ENCODE measurements at places on chromosomes 5 and 9. TPM values are rescaled to one million over a fixed set of nuclear protein-coding genes. Genes with fewer than 3 reads are reported as not detected.

GRCh38 chr9:71830929-71831328, 62.6 kb upstream of the CEMIP2 start:
- DNase-seq = peak; percentile 86
- H3K4me3 ChIP-seq = no peak overlapping the region
- H3K27me3 ChIP-seq = no peaks in the 10 kb centered on the region

- no peaks in the 10 kb centered on the region for H3K27me3 ChIP-seq
- DNase-seq = no peak
- H3K4me1 ChIP-seq = no peaks in the 10 kb centered on the region
- no peak overlapping the region for H3K27ac ChIP-seq
- no peaks in the 10 kb centered on the region for H3K36me3 ChIP-seq
Measured at GRCh38 chr5:9869616-9870288, 239.6 kb upstream of the TAS2R1 start.

The SLC46A2 gene
- 0.04 TPM for total RNA-seq

The LAMC3 gene
- 1.1 TPM for total RNA-seq

DNA sequence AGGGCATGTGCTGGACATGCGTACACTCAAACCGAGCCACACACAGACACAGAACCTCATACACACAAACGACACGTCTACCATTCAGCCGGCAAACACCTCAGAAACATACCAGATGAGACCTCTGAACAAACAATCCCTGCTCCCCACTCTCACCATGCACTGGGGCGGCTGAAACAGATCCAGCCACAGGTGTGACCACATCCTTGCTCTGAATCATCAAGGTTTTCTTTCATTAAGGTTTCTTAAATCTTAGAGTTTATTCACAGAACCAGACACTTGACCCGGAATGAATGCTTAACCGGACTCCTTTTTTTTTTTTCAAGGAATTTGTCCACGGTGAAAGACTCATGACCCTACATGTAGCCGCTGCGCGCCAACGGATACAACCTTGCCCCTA, 26.2 kb downstream of the TERT start:
- H3K4me3 ChIP-seq = no peak overlapping the region
- no peaks in the 10 kb centered on the region for H3K4me1 ChIP-seq
- DNase-seq = no peak
- no peaks in the 10 kb centered on the region for H3K27me3 ChIP-seq
- no peak overlapping the region for H3K27ac ChIP-seq

The S1PR3 gene
- 14.7 TPM for total RNA-seq

- H3K36me3 ChIP-seq = no peaks in the 10 kb centered on the region
- H3K27ac ChIP-seq = no peak overlapping the region
- H3K4me3 ChIP-seq = no peak overlapping the region
Measured at GRCh38 chr9:30103647-30104394, 2280.6 kb upstream of the ACO1 start.

The HRCT1 gene
- 1.2 TPM for total RNA-seq

GRCh38 chr5:130400091-130400490, 495.8 kb downstream of the CHSY3 start:
- DNase-seq = no peak
- H3K4me1 ChIP-seq = no peaks in the 10 kb centered on the region
- H3K4me3 ChIP-seq = no peak overlapping the region
- H3K27ac ChIP-seq = no peak overlapping the region
- H3K27me3 ChIP-seq = no peaks in the 10 kb centered on the region

DNA sequence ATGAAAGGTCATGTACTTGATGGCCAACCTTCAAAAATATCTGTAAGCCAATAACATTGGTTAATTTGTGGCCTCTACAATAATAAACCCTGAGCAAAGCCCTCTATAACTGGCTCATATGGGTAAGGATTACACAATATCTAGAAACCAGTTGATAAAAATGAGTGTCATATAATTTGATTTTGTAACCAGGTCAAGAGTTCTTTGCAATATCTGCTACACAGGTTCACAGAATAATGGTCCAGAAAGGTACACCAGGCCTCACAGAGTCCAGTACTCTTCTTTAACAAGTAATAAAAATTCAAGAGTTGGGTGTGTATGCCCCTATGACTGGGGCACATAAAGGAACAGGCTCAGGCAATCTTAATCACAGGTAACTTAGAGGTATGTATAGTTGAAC, 95.3 kb downstream of the AUH start:
- H3K27me3 ChIP-seq = no peaks in the 10 kb centered on the region
- no peak overlapping the region for H3K4me3 ChIP-seq
- H3K4me1 ChIP-seq = no peaks in the 10 kb centered on the region
- no peaks in the 10 kb centered on the region for H3K36me3 ChIP-seq
- DNase-seq = no peak
- H3K27ac ChIP-seq = no peak overlapping the region

GRCh38 chr9:130058154-130058553, 4.4 kb downstream of the GPR107 start:
- H3K27ac ChIP-seq = no peak overlapping the region
- peaks cover 9% of the 10 kb centered on the region for H3K36me3 ChIP-seq
- peaks cover 6% of the 10 kb centered on the region for H3K4me1 ChIP-seq

DNA sequence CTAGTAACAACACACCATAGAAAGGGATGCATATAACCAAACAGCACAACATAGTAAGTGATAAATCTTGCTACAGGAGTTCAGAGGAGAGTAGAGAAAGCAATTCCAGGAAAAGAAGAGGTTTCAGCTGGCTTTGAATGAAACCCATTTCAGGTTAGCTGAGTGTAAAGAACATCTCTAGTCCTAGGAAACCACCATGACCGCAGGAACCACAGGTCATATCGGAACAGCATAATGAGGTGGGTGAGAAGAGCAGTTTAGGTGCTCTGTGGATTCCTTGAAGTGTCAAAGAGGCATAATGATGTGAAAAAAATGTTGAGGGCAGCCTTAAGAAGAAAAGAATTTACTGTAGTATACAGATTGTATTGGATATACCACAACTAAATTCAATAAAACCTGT, 507.5 kb downstream of the MTRR start:
- no peaks in the 10 kb centered on the region for H3K4me1 ChIP-seq
- no peak overlapping the region for H3K4me3 ChIP-seq
- H3K27me3 ChIP-seq = no peaks in the 10 kb centered on the region
- no peak for DNase-seq

The TXNDC8 gene
- total RNA-seq = not detected

The GRIA1 gene
- 0.98 TPM for total RNA-seq
